ENCODE measurements at places on chromosomes 11 and 22. TPM values are rescaled to one million over a fixed set of nuclear protein-coding genes. Genes with fewer than 3 reads are reported as not detected.

Gene P2RX6
- 4.5 TPM for total RNA-seq

Gene PHOX2A
- not detected for total RNA-seq

Gene HBD
- total RNA-seq, result not detected

Gene MTMR3
- 41.6 TPM for total RNA-seq

Gene CASP5
- not detected for total RNA-seq

Gene SAA4
- total RNA-seq, result not detected

Gene GAS2
- 1.5 TPM for total RNA-seq

Gene NCR3LG1
- 11.1 TPM for total RNA-seq

Gene MEI1
- 0.28 TPM for total RNA-seq

Gene CYB5R2
- total RNA-seq, result 3.7 TPM

Gene CNIH2
- 0.37 TPM for total RNA-seq

Gene SPTBN2
- total RNA-seq, result 5.7 TPM

Gene INPPL1
- 78.4 TPM for total RNA-seq

Gene CRYBB2
- not detected for total RNA-seq

Gene AASDHPPT
- 45.4 TPM for total RNA-seq
